Esophagus squamous epithelium (tissue), 5 donors: ENCODE measurements at places on chromosomes 5 and 9.

DNA sequence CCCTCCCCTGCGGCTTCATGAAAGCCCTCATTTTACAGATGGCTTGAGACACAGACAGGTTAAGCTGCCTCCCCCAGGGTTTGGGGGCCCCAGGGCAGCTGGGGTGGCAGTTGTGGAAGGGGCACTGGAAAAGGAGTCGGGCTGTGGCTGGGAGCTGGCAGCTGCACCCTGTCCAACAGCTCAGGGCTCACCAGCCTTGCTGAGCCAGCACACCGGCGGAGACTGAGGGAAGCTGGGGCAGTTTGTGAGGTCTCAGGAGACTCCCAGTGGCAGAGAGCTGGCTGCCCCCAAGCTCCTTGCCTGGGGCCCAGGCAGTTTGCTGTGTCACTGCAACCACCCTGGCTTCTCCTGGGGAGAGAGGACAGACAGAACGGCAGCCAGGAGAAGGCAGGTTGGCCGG lies 34.8 kb upstream of the RAPGEF1 start:
- no peak for DNase-seq

DNA sequence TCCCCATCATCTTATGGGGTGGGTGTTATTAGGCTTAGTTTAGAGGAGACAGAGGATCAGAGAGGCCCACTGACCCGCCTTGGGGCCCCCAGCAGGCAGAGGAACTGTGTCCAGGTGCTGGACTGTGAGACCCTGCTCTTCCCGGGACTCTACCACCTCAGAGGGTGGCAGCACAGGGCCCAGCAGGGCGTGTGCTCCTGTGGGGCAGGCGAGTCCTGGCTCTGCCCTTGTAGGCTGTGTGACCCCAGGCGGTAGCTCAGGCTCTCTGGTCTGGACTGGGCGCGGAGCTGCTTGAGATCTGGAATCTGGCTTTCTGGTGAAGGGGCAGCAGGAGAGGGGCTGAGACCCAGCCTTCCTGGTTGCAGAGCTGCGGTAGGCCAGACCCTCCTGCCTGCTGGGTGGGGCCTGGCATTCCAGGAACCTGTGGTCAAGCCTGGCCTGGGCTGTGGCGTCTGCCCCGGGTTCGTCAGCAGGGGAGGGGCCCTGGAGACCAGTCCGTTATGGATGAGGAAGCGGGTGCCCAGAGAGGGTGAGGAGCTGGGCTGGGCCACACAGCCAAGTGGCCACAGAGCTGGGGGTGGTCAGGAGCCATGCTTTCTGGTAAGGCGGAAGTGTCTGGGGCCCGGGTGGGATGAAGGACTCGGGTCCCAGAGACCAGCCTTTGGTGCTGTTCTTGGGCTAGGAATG lies 46.5 kb downstream of the RXRA start:
- no peak for DNase-seq

DNA sequence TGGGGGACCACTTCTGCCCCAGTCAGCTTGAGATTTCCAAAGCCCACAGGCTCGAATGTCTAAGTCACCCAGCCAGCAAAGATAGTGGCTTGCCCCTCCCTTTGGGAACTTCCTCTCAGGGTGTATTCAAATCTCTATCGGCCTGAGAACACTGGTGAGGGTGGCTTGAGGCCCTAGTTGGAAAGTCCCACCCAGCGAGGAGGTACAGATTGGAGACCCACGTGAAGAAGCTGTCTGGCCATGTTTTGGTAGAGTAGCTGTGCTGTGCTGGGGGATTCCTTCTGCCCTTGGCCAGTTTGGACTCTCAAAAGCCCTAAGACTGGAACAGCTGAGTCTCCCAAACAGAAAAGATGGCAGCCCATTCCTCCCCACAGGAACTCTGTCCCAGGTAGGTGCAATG lies 172.7 kb upstream of the RIOK2 start:
- DNase-seq = no peak

DNA sequence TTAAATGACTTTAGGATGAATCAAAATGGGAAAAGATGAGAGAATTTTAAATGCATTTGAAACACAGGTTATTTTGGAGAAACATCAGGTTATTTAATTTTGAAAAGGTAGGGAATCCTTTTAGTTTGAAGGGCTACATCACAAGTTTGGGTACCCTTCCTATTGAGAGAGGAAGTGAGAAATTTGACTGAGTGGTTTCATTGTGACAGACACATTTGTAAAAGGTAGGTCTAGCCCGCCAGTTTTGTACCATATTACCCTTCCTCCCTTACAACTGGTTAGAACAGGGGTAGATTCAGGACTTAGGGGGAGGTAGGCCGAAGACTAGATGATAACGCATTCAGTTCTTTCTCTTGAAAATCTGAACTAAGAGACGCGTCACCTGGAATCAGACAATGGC lies 464.2 kb downstream of the EBF1 start:
- DNase-seq = no peak

DNA sequence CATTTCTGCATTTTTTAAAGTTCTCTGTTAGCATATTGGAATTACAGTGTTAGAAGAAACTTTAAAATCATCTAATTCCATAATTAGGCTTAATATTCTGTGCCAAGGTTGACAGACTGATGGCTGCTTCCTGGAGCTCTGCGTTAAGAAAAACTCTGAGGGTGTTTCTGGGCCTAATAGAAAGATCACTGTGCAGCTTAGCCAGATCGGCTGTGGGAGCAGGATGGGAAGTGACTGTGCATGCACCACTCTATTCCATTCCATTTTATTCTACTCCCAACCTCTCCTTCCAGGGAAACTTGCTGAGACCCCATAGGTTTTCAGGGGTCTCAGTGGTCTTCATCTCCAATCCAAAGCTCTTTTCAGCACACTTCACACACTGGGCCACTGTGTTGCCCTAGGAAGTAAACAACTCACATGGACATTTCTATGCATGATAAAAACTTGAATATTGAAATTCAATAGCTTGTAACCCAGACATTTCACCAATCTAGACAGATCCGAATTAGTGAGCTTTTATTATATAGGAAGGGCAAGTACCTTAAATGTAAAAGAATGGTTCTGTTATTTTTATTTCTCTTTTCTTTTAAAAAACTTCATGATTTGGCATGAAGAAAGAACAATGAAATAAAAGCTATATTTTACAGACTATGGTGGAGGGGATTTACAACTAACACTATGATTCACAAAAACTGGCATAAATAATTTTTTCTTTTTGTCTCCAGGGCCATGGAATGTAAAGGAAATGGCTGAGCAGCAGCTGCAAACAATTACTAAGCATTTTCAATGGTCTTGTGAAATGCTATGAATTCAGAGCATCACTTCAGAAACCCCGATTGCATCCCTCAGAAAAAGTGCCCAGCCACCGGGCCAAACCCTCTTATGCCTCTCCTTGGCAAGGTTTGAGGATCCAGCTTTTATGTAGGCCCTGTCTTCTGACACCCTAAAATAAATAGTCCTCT lies 51.4 kb upstream of the DAB2 start:
- no peak for DNase-seq

GRCh38 chr5:150638488-150639376 lies 1.7 kb upstream of the SYNPO start:
- no peak for DNase-seq

GRCh38 chr9:33942471-33943083 lies 106.1 kb downstream of the UBAP2 start:
- no peak for DNase-seq

GRCh38 chr5:156259618-156260017 lies 67.3 kb upstream of the SGCD start:
- DNase-seq = no peak

GRCh38 chr5:150209099-150209635 lies 19.3 kb downstream of the SLC6A7 start:
- DNase-seq = no peak

DNA sequence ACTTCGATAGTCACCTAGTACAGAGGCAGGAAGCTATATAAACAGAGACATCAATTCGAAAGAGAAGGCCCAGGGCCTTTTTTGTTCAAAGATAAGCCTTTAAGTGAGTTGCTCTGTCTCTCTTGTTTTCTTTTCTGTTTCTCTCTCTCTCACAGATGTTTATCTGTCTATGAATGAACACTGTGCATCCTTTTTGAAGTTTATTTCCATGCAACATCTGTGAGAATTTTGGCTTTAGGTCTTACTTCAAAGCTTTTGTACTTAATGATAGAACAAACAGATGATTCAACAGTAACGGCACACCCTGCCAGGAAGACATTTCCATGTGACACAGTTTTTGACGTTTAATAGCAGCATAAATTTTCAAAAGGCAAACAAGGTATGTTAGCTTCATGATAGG lies 1413.1 kb upstream of the CDH6 start:
- DNase-seq = no peak

- no peak for DNase-seq
These were observed 115.1 kb downstream of the PCSK1 start for GRCh38 chr5:96317945-96318344.
